ENCODE measurements at places on chromosomes 1 and 21.

DNA sequence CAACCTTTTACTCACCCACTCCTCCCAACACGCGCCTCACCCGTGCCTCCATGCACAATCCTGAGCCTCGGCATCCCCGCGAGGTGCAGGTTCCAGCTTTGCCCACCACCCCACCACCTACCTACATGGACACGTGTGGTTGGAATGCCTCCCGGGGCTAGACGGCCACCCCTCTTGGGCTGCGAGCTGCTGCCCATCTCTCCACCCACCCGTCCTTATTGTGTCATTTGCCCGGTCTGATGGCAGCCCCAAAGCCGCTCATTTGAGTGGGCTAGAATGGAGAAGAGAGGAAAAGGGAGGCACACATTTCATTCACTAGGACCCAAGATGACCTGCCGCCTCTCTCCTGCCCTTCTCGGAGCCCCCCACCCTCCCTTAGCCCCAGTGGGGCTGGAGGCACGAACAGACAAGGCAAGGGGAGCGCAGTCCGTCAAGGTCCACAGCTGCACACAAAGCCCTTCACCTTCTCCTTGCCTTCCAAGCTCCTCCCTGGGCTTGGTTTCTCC lies 785 bp downstream of the ZNF697 start:
- no peak for DNase-seq

DNA sequence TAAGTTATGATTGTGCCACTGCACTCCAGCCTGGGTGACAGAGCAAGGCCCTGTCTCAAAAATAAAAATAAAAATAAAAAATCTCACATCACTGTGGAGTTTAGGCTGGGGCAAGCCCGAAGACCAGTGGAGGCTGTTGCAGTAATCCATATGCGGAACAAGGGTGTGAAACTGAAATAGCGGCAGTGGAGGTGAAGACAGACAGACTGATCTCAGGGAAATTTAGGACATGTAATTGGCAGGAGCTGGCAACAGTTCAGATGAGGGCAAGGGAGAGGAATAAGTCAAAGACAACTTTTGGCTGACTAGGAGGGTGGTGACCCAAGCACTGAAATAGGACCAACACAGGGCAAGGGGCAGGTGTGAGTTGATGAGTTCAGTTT lies 8.4 kb downstream of the ARMH1 start:
- DNase-seq = no peak

DNA sequence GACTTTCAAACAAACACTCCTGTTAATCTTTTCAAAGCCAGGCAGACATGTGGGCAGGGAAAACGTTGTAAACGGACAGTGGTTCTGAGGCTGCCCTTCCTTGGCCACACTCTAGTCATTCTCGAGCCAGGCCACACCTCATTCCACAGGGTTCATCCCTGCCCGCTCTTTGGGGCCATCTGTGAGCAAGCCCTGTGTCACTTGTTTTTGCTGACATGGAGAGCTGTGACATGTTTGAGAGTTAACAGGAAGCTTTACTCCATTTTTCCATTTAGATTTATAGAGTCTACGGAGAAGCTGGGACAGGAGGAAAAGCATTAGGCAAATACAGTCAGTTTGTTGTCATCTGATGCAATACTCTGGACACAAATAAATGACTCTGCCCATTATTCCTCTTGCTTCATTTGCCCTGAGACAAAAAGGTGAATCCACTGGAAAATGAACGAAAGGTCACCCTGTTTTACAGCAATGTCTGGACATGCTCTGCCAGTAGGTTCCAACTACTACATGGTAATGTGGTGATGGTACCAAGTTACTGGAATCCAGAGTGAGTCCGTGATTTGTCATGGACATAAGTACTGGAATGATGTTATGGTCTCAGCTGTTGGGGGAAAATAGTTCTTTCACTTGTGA lies 126.9 kb downstream of the CLIC6 start:
- DNase-seq = no peak

- DNase-seq = no peak
These were observed 134.9 kb upstream of the IPO9 start for GRCh38 chr1:201693890-201694607.

GRCh38 chr1:70324683-70325082 lies 29.8 kb downstream of the ANKRD13C start:
- DNase-seq = no peak

DNA sequence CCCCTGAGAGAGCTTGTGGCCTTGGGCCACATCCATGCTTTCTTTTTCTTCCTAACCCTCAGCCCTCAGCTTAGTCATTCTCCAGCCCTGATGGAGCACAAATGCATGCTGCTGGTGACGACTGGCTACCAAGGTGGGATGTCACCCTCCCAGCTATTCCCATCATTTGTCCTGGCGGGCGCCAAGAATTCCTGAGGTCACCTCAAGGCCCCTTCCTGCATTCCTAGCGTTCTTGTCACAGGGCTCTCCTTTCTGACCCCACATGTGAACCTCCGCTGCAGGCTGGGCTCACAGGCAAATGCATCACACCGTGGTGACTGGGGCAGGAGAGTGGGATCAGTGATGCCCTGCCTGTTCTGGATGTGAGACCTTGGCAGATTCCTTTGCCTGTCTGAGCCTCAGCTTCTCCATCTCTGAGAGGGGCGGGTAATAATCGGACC lies 53.4 kb upstream of the IFFO2 start:
- DNase-seq = no peak
